ENCODE measurements at places on chromosomes 1 and 21.

- no peak for DNase-seq
Observed at GRCh38 chr1:34362949-34363348, 186.2 kb downstream of the C1orf94 start.

DNA sequence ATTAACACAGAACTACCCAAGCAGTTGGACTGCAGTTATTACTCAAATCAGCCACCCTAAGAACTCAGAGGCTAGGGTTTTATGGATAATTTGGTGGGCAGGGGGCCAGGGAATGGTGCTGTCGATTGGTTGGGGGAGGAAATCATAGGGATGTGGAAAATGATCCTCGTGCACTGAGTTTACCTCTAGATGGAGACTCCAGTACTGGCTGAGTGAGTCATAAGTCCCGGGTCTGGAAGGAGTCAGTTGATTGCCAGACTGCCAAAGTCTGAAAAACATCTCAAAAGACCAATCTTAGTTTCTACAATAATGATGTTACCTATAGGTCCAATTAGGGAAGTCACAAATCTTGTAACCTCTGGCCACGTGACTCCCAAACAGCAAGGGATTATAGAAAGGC, 257.5 kb upstream of the PRMT6 start:
- no peak for DNase-seq

DNA sequence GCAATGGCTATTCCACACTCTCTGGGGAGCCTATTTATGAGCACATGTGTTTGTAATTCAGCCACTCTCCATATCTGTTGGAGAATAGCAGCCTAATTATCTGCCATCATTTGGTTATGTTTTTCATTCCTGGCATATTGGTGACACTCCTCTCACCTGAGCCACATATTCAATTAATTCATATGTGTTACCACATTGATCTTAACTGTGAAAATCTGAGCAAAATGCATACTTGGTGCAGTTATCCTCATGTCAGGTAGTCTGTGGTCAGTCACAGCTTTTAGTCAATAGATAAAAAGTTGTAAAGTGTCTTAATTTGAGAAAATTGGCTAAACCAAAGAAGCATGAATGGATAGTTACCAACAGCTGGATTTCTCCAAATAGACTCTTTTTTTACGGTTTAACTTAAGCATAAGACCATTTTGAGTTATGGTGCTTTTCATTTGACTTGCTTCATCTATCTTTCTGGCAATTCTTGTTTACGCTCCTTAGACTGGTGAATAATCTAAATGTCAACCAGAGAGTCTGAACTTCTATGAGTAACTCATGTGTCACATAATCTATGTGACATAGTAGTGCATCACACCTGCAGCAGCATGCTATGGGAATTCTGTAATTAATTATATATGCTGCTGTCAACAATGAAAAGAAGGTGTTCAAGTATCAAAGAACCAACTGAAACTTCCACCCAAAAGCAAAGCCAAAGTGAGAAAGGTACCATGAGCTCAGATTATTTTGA, 187.7 kb upstream of the SGIP1 start:
- DNase-seq, result no peak

- DNase-seq, result no peak
Observed at GRCh38 chr1:119046429-119046784, 58.3 kb upstream of the TBX15 start.

DNA sequence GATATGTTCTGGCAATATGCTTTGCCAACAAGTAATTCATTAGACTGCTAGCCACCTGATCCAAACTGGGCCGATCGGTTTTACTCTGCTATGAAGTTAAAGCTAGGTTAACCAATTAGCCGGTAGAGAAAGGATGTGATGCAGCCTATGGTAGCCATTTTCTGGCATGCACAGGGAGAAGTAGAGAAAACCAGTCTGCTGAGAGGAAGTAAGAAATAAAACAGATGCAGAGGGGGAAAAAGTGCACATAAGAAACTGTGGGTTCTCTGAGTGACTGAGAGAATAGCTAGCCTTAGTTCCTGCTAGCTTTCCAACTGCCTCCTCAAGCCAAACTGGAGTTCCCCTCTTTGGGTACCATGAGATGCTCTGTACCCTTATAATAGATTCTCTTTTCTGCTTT, 52.8 kb downstream of the ARID4B start:
- DNase-seq, result no peak

DNA sequence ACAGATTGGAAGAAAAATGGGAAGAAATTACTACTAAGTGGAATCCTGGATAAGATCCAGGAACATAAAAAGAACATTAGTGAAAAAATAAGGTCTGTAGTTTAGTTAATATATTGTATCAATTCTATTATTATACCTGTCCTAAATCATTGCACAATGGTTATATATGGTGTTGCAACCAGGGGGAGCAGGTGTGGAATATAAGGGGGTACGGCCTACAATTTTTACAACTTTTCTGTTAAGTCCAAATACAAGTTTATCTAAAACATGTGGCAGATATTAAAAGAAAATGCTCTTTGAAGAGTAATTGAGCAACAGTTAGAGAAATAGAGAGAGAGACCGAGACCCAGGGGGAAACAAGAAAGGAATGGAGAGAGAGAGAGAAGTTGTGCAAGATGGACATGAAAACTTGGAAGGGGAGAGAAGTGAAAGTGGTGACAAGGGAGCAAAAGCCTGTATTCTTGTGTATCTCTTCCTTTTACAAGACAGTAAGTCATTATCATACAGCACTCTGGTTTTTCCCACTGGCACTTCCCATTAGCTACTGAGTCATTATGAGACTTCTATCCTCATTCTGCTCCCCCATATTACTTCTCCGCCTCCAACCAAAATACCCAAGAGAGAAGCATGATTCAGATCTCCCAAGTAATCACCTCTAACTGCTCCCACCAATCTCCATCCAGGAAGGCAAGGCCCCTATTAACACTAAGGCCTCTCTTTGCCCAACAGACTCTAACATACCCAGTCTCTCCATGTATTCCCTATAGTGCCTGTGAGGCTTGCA, 22.3 kb upstream of the TRAF3IP3 start:
- DNase-seq, result no peak

DNA sequence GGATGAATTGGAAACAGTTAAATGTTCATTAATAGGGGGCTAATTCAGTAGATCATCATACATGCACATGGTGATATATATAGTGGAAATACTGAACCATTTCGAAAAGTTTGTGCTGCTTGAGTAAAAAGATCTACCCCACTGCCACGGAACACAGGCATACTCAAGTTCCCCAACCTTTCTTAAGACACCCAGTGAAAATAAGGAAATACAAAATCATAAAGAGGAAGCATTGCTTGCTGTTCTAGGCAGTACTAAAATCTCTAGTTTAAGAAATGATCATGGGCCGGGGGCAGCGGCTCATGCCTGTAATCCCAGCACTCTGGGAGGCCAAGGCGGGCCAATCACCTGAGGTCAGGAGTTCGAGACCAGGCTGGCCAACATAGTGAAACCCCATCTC, 37.6 kb upstream of the KIRREL1 start:
- no peak for DNase-seq

- DNase-seq, result no peak
Observed at GRCh38 chr1:38783640-38784229, 75.8 kb downstream of the RRAGC start.

DNA sequence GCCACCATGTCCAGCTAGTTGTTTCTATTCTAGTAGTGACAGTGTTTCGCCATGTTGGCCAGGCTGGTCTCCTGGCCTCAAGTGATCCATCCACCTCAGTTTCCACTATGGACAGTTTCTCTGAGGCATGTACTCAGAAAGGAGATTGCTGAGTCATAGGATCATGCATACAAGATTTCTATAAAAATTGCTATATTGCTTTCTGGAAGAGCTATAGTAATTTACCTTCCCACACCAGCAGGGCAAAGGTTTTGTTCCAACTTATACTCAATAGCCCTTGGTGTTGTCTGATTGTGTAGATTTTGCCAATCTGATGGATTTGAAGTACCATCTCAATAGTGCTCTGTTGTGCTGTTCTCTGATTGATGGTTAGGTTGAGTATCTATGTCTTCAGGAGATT, 15.6 kb upstream of the ATP1A1 start:
- no peak for DNase-seq

DNA sequence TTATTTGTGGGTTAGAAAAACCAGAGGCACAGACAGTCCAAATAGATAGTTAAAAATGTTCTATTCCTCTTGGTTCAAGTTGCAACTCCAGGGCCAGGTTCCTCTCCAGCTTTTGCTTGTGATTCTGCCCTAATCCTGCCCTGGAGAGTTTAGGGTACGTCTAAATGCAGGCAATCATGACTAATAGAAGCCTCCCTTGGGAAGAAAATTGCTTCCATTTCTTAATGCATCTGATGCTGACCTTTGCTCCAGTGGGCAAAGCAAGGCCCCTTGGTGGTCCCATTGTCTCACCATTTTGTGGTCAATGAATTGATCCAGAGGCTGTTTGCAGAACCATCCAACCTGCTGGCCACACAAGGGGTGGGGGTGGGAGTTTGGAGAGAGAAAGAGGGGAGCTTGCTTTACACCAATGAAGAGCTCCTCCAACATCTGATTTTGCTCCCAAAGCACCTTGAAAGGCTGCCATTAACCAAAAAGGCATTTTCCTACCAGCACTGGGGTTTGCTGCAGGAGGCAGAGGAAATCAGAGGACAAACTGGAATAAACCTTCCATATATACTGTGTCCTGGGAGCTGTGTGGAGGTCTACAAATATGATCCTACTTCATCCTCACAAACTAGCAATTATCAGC, 31.3 kb downstream of the C8B start:
- DNase-seq, result no peak

- no peak for DNase-seq
Observed at GRCh38 chr1:177984136-177984525, 14.3 kb upstream of the SEC16B start.

DNA sequence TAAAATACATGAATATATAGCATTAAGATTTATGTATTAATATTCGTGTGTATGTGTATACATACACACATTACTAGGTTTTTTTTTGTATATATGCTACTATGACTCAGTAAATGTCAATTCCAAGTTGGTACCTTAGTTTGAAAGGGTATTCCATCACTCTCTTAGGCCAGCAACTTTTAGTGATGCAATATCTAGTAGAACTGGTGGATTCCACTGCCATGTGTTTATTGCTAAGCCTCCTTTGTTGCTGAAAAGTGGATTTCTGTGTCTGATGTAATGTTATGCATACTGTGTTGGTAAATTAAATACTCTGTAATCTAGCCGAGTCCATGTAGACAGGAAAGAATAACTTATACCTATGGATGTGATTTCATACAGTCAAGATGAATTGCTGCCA, 16.9 kb upstream of the COL11A1 start:
- no peak for DNase-seq

GRCh38 chr1:247531937-247532336, 4.3 kb downstream of the OR2C3 start:
- DNase-seq, result no peak

DNA sequence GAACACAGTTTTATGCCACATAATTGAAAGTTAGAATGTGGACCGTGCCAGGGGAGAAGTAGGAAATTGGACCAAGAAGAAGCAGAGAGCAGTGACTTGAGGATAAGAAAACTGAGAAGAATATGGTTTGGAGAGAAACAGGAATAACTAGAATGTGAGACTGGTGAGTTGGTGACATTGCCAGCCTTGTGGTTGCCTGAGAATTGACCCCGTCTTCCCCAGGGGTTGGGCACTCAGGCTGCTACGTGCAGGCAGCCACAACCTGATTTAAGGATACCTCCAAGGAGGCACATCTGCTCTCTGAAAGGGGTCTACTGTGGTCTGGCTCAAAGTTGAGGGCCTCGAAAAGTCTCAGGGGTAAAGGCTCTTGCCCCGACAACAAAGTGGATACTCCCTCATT, 112.1 kb upstream of the ARTN start:
- DNase-seq, result no peak

DNA sequence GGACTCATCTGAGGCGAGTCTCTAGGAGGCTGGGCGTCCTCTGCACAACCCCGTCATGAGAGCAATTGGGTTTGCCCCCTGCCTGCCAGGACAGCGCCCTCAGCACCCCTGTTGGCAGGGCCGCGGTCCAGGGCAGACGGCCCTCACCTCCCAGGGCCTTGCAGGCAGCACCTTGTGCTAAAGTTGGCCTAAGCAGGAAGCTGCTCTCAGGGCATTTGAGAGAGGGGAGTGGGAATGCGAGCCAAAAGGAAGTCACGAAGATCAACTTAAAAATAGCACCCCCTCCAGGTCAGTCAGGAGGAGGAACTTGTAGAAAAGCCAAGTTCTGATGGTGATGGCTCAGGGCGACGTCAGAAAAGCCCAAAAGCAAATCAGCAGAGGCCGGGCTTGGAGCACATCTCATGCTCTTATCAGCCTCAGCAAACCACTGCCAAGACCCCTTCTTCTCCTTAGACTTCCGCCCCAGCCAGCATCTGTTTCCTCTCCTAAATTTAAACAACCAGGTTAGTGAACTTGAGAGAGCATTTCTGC, 12.6 kb upstream of the ADORA3 start:
- DNase-seq, result peak; percentile 24

DNA sequence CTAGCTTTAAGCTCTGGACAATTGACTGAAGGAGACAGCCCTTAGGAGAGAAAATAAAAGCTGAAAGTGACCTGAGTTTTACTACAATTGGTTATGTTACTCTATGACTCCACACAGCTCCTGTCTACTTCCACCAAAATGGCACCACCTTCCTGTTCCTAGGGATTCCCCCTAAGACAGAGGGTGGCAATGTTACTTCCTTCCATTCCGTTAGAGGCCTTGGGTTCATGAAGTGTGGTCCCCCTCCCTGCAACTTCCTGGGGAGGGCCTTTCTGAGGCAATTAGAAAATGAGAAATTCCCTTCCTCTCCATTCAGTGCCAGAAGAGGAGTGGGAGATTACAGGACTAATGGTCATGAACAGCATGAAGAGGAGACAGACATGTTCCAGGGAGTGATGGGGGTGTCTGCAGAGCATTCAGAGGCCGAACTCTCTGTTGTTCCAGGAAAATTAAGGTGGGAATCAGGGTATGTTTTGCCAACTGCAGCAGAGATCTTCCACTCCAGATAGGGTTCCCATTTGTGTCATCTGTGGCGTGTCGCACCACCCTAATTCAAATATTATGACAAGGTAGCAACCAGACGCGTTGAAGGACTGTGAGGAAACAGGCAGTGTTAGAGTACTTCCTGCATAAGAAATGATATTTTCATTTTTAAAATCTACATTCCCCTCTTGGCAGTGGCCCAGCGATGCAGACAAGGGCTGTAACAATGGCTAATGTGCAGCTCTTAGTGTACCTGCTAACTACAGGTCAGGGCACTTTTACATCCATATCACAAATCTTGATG, 53.1 kb upstream of the TRIM67 start:
- no peak for DNase-seq

- peak; percentile 1 for DNase-seq
Observed at GRCh38 chr1:155177192-155177917, 3.7 kb downstream of the TRIM46 start.

All from activated CD4-positive, alpha-beta T cell treated with anti-CD3 and anti-CD28 coated beads, Interleukin-2, amount 50 U/mL, for 48 hours (primary cell).